ENCODE measurements at places on chromosomes 5 and 9.

DNA sequence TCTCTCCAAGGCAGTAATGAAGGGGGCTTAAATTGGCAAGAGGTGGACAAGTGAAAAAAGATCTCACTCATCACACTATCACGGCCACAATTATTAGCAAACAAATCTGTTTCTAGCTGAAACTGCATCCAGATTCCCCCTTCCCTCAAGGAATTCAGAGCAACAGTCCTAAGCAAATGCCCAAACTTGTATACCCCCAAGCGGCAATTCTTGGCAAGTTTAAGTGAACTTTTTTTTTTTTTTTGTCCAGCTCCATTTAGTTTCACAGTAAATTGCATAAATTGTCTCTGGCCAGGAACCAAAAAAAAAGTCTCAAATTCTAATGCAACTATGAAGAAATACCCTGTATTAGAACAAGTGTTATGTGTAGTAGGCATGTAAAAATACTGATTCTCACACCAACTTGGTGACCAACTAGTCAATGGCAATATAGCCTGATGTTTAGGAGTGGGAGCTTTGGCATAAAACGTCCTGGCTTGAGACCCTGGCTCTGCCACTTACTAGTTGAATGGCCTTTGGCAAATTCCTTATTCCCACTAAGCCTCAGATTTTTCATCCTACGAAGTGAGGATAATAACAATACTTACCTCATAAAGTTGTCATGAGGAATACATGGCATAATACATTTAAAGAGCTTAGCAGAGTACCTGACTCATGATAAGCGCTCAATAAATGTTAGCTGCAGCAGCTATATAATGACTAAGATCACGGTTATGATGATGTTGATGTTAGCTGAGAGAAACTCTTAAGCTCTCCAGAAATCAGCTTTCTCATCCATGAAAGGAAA, 193.2 kb downstream of the ADAMTSL1 start:
- H3K27me3 ChIP-seq = no peaks in the 10 kb centered on the region
- no peak overlapping the region for H3K4me3 ChIP-seq
- no peaks in the 10 kb centered on the region for H3K4me1 ChIP-seq
- no peak overlapping the region for H3K27ac ChIP-seq
- no peaks in the 10 kb centered on the region for H3K36me3 ChIP-seq
- DNase-seq = peak; percentile 58

GRCh38 chr5:80071510-80072021, 36.4 kb downstream of the THBS4 start:
- H3K4me3 ChIP-seq = no peak overlapping the region
- H3K4me1 ChIP-seq = peaks cover 12% of the 10 kb centered on the region
- H3K27me3 ChIP-seq = no peaks in the 10 kb centered on the region
- H3K27ac ChIP-seq = no peak overlapping the region
- H3K36me3 ChIP-seq = peaks cover 20% of the 10 kb centered on the region

GRCh38 chr5:178074266-178074952, 38.9 kb upstream of the N4BP3 start:
- peaks cover 6% of the 10 kb centered on the region for H3K4me1 ChIP-seq
- H3K36me3 ChIP-seq = no peaks in the 10 kb centered on the region
- H3K4me3 ChIP-seq = no peak overlapping the region
- peaks cover 4% of the 10 kb centered on the region for H3K27me3 ChIP-seq
- H3K27ac ChIP-seq = no peak overlapping the region

- H3K4me1 ChIP-seq = no peaks in the 10 kb centered on the region
- no peaks in the 10 kb centered on the region for H3K27me3 ChIP-seq
- H3K36me3 ChIP-seq = no peaks in the 10 kb centered on the region
- no peak overlapping the region for H3K27ac ChIP-seq
Measured at GRCh38 chr5:17802256-17802655, 168.0 kb downstream of the TAF11L14 start.

DNA sequence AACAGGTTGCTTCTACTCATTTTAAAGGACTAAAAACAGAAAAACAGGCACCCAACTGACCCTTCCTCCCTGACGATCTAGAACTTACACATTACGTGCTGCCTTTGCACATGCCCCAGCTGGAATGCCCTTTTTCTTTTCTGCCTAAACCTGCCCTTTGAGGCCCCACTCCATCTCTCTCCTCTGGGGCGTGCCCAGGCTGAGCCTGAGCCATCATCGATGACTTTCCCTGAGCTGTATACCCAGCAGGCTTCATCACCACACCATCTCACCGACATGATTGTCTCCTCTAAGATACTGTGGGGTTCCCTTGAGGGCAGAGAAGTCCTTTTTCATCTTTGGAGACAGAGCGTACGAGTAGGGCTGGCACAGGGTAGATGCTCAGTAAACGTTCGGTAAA, 24.1 kb upstream of the GABBR2 start:
- no peaks in the 10 kb centered on the region for H3K27me3 ChIP-seq
- peaks cover 19% of the 10 kb centered on the region for H3K36me3 ChIP-seq
- peaks cover 4% of the 10 kb centered on the region for H3K4me1 ChIP-seq
- DNase-seq = no peak
- no peak overlapping the region for H3K27ac ChIP-seq

- no peaks in the 10 kb centered on the region for H3K27me3 ChIP-seq
- H3K4me3 ChIP-seq = no peak overlapping the region
- H3K27ac ChIP-seq = no peak overlapping the region
Measured at GRCh38 chr5:55650386-55650785, 61.7 kb downstream of the SLC38A9 start.

DNA sequence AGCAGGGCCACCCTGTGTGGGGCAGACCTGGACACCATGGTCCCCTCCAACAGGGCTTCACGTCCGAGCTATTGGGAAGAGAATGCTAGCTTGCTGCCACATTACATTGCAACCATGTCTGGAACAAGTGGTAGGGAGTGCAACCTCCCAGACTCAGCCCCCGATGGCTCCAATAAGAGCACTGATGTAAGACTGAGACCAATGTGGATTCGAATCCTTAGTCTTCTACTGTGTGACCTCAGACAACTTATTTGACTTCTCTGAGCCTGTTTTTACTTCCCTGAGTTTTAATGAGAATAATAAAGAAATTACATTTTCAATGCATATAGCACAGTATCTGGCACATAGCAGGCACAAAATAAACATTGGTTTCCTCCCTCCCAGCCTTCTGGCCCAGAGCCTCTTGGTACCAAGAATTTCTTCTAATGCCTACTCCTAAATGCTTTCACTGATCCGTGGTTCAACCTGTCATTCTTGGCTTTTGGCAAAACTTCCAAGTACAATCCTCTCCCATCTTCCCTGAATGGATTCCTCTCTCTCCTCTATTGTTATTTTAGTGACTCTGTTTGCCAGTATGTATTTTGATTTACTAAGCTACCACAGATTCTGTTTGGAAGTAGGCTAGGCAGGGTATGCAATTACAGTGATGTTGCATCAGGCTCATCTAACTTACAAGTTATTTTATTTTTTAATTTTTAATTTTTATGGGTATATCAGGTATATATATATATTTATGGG, 34.6 kb upstream of the COL15A1 start:
- no peaks in the 10 kb centered on the region for H3K36me3 ChIP-seq
- no peak overlapping the region for H3K4me3 ChIP-seq
- H3K4me1 ChIP-seq = peaks cover 13% of the 10 kb centered on the region
- no peak for DNase-seq
- peak overlapping the region; percentile 47 for H3K27ac ChIP-seq

DNA sequence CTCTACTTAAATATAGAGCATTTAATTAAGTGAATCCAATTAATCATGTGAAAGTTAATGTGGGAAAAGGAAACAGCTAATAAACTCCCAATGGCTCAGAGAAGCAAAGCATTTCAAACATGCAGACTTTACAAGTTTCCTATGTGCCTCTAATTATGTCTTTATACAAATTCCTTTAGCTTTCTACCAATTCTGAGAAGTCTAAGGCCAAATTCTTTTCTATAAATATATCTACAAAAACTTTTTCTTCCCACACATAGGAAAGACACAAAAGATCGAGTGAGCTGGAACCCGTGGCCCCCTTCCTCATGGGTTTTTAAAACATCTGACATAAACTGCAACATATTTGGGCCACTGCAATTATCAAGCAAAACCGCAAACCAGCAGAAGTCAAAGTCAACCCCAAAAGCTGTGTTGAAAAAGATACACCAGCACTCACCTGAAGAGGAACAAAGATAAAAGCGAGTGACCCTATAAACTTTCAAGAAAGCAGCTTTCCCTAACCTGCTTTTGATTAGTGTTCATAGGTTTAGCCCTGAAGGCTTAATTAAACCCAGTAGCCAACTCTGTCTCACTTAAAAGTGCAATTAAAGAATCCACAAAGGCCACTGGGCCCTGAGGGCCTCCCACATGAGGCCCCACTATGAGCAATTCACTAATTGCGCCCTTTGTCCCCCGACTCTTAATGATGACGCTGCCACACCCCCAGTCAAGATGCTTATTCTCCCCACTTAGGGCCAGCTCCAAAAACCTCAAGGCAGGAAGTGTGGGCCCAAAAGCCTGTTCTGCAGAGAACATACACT, 12.1 kb downstream of the SEMA5A start:
- H3K4me1 ChIP-seq = peaks cover 14% of the 10 kb centered on the region
- peaks cover 3% of the 10 kb centered on the region for H3K36me3 ChIP-seq
- H3K4me3 ChIP-seq = no peak overlapping the region
- DNase-seq = peak; percentile 63
- no peak overlapping the region for H3K27ac ChIP-seq
- no peaks in the 10 kb centered on the region for H3K27me3 ChIP-seq

- no peaks in the 10 kb centered on the region for H3K36me3 ChIP-seq
- DNase-seq = no peak
- H3K27ac ChIP-seq = no peak overlapping the region
- no peaks in the 10 kb centered on the region for H3K27me3 ChIP-seq
- H3K4me3 ChIP-seq = no peak overlapping the region
Measured at GRCh38 chr9:31210978-31211570, 1173.4 kb upstream of the ACO1 start.

GRCh38 chr5:22709743-22710142, 143.4 kb downstream of the CDH12 start:
- no peaks in the 10 kb centered on the region for H3K4me1 ChIP-seq
- no peaks in the 10 kb centered on the region for H3K36me3 ChIP-seq
- DNase-seq = no peak
- H3K4me3 ChIP-seq = no peak overlapping the region
- H3K27me3 ChIP-seq = no peaks in the 10 kb centered on the region
- no peak overlapping the region for H3K27ac ChIP-seq

GRCh38 chr9:8838136-8838535, 1038.6 kb upstream of the DMAC1 start:
- H3K4me3 ChIP-seq = no peak overlapping the region
- no peaks in the 10 kb centered on the region for H3K27me3 ChIP-seq
- no peak for DNase-seq
- no peak overlapping the region for H3K27ac ChIP-seq
- no peaks in the 10 kb centered on the region for H3K4me1 ChIP-seq
- no peaks in the 10 kb centered on the region for H3K36me3 ChIP-seq

DNA sequence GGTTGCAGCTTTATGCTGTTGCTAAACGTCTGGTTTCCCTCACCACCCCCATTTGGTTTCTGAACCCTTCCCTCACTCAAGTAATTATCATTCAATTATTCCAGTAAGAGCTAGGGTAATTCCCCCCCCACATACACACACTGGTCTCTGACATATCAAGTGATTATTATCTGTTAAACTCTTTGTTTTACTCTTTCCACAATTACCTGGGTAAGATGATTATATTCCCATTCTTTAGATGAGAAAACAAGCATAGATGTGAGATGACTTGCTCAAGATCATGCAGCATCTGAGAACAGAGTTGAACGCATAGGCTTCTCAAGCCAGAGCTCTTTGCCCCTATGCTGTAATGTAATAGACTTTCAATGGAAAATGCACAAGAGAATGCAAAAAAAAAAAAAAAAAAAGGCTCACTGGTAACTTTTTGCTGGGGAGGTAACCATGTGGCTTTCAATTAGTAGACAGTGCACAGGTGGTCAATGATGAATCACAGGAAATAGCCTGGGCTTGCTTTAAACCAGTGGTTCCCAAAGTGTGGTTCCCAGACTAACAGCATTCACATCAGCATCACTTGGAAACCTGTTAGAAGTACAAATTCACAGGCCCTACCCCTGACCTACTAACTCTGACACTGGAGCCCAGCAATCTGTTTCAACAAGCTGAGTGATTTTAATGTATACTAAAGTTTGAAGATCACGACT, 87.6 kb downstream of the PIK3R1 start:
- H3K36me3 ChIP-seq = peaks cover 4% of the 10 kb centered on the region

DNA sequence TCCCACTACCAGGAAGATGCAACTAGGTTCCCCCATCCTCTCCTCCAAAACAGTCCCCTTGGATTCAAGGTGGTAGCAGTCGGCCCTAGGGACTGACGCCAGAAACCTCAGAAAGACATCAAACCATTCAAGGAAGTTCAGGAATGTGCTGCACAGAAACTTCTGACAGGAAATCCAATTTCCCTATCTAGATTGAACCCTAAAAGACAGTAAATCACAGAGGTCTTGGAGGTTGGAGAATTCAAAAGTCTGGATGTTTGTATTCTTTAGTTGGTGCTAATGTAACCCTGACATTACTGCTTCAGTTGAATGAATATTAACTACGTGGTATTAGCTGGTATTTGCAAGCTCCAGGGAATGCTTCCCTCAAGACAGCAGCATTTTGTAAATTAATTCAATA, 125.3 kb downstream of the SYK start:
- no peaks in the 10 kb centered on the region for H3K4me1 ChIP-seq
- no peaks in the 10 kb centered on the region for H3K27me3 ChIP-seq
- DNase-seq = no peak

- peaks cover 31% of the 10 kb centered on the region for H3K36me3 ChIP-seq
- H3K27me3 ChIP-seq = no peaks in the 10 kb centered on the region
- DNase-seq = no peak
- H3K4me3 ChIP-seq = no peak overlapping the region
- H3K4me1 ChIP-seq = no peaks in the 10 kb centered on the region
- H3K27ac ChIP-seq = no peak overlapping the region
Measured at GRCh38 chr9:138095813-138096518, 218.4 kb downstream of the CACNA1B start.

- H3K4me3 ChIP-seq = no peak overlapping the region
- DNase-seq = no peak
- no peaks in the 10 kb centered on the region for H3K36me3 ChIP-seq
Measured at GRCh38 chr5:63774939-63775338, 187.3 kb downstream of the HTR1A start.

- no peak overlapping the region for H3K27ac ChIP-seq
- no peaks in the 10 kb centered on the region for H3K27me3 ChIP-seq
- H3K4me3 ChIP-seq = no peak overlapping the region
- no peaks in the 10 kb centered on the region for H3K4me1 ChIP-seq
Measured at GRCh38 chr5:130978475-130978874, 186.6 kb downstream of the HINT1 start.

- H3K36me3 ChIP-seq = no peaks in the 10 kb centered on the region
- no peak for DNase-seq
- H3K4me1 ChIP-seq = no peaks in the 10 kb centered on the region
- no peak overlapping the region for H3K27ac ChIP-seq
Measured at GRCh38 chr9:6150483-6150882, 65.1 kb upstream of the IL33 start.

GRCh38 chr5:138975098-138975847, 100.1 kb upstream of the LRRTM2 start:
- no peak for DNase-seq
- no peaks in the 10 kb centered on the region for H3K27me3 ChIP-seq
- H3K27ac ChIP-seq = no peak overlapping the region

GRCh38 chr5:98307811-98308210, 465.7 kb upstream of the RGMB start:
- no peaks in the 10 kb centered on the region for H3K27me3 ChIP-seq
- no peaks in the 10 kb centered on the region for H3K4me1 ChIP-seq
- no peak for DNase-seq
- no peak overlapping the region for H3K4me3 ChIP-seq
- no peaks in the 10 kb centered on the region for H3K36me3 ChIP-seq
- H3K27ac ChIP-seq = no peak overlapping the region

Measured in spinal cord (tissue), 10 donors.